ENCODE measurements at places on chromosomes 11 and 22. TPM values are rescaled to one million over a fixed set of nuclear protein-coding genes. Genes with fewer than 3 reads are reported as not detected.

The LGR4 gene
- 24.8 TPM for total RNA-seq

The VSIG10L2 gene
- total RNA-seq = not detected

The DCHS1 gene
- total RNA-seq = 0.21 TPM

The NPAS4 gene
- not detected for total RNA-seq

The RFPL2 gene
- not detected for total RNA-seq

The UBQLNL gene
- not detected for total RNA-seq

The TMEM225 gene
- not detected for total RNA-seq

The LMO1 gene
- not detected for total RNA-seq

The PHRF1 gene
- total RNA-seq = 20.7 TPM

The HTR3B gene
- not detected for total RNA-seq

The ESAM gene
- not detected for total RNA-seq

The TRABD gene
- total RNA-seq = 40.0 TPM

The PDGFD gene
- total RNA-seq = 0.48 TPM

The OR9Q2 gene
- not detected for total RNA-seq

The OR8D1 gene
- not detected for total RNA-seq
